ENCODE measurements at places on chromosomes 1 and 21.

- DNase-seq, result no peak
Measured at GRCh38 chr1:242802973-242803372, 278.5 kb upstream of the PLD5 start.

- no peak for DNase-seq
Measured at GRCh38 chr1:20601129-20601825, 12.4 kb downstream of the CDA start.

- DNase-seq, result no peak
Measured at GRCh38 chr1:45047032-45047431, 35.0 kb downstream of the UROD start.

GRCh38 chr21:31556662-31557061 is 102.8 kb upstream of the SOD1 start:
- no peak for DNase-seq

GRCh38 chr1:12064073-12064969 is 1.2 kb downstream of the TNFRSF8 start:
- DNase-seq, result no peak

- DNase-seq, result no peak
Measured at GRCh38 chr1:187549540-187549939, 720.8 kb downstream of the PLA2G4A start.

DNA sequence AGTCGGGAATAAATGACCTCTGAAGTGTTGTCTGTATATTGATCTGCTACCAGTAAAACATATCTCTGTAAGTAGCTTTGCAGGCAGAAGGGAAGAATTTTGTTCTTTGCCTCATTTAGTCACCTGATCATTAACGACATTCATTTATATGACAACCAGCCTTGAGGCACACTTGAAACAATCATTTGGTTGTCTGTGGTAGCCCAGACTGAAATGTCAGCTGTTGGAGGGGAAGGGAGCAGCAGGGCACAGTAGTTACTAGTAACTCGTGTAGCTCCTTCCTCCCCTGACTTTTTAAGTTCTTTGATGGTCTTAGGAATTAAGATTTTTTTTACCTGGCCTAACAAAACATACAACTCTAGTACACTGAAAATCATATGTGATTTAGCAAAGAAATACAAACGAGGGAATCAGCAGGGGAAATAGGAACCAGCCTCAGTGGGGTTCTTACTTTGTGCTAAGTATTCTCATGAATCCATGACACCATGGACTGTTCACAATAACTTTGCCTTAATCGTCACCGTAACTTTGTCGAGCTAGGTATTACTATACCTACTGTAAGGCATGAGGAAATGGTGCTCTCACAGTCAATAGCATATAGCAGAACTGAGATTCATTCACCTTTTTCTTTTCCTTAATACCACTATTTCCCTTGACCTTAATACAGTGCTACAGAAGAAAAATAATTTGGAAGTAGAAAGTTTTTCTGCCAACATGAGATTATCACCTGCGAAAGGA is 6.4 kb downstream of the IL12RB2 start:
- DNase-seq, result no peak

DNA sequence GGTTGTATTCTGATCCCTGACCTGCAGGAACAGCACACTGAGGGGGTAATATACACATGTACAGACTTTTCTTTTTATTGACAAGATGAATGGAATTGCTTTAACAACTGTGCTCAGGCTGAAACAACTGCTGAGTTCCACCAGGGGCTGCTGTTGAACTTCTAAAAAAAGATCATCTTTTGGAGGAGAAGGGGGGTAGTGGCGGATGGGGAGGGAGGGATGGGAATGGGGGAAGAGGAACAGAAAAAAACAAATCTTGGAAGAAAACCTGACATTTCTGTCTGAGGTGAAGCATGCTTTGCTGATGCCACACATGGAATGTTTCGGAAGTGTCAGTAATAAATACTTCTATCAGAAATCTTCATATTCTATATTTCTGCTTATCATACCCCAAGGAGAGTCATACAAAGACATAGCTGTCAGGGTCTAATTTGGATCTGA is 75.0 kb downstream of the RWDD3 start:
- DNase-seq, result no peak

GRCh38 chr1:75870951-75871350 is 61.3 kb downstream of the ASB17 start:
- no peak for DNase-seq

GRCh38 chr1:67143966-67144365 is 9.2 kb upstream of the C1orf141 start:
- DNase-seq, result no peak

DNA sequence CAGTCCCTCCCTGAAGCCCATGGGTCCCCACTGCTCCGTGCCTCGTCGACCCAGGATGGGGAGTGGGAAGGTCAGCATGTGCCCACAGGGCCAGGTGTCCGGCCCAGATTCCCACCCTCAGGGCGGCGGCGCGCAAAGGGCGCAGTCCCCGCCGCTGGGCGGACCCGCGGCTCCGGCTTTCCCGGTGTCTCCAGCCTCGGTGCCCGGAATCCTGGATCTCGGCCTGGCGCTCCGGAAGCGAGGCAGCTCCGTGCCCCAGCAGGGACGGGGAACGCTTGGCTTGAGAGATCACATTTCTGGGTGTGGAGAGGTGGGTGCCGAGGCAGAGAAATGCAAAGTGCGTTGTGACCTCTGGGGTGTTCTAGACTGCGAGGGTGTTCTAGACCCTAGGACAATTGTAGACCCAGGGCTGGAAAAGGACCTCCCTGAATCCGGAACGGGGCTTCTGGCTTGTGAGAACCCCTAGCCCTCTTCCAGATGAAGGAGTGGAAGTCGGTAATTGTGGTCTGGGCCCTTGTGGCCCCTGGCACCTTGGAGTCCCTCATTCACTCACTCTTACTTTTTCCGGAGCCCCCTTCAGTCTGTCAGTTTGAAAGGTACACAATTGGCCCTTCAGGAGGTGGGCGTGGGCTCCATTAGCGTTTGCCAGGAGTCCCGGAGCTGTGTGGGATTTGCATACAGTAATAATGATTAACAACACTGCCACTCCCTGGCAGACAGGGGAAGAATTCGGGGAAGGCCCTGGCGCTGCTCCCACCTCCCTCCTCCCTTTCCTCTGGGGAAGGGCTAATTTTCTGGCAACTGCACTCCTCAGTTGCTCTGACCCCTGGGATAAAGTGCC is 1.6 kb upstream of the KCND3 start:
- no peak for DNase-seq

- no peak for DNase-seq
Measured at GRCh38 chr1:156582388-156583017, 3.0 kb downstream of the TTC24 start.

GRCh38 chr1:21687081-21687529 is 17.9 kb upstream of the RAP1GAP start:
- DNase-seq, result no peak

- no peak for DNase-seq
Measured at GRCh38 chr1:119731060-119731459, 19.3 kb downstream of the PHGDH start.

- DNase-seq, result no peak
Measured at GRCh38 chr1:205373022-205373797, 16.5 kb upstream of the KLHDC8A start.

DNA sequence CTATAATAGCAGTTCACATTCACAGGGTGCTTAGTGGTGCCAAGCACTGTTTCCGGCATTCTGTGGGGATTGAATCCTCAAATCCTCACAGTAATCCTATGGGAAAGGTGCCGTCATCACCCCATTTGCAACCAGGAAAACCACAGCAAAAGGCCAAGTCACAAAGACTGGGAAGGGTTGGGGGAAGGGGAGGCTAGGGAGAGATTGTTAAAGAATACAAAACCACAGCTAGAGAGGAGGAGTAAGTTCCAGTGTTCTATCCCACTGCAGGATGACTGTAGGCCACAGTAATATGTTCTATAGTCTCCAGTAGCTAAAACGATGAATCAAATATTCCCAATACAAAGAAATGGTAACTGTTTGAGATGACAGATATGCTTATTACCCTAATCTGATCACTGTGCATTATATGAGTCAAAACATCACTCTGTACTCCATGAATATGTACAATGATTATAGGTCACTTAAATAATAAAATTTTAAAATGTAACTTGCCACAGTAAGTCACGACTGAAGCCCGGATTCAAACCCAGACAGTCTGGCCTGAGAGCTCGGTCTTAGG is 256.8 kb downstream of the TOMM20 start:
- DNase-seq, result no peak

DNA sequence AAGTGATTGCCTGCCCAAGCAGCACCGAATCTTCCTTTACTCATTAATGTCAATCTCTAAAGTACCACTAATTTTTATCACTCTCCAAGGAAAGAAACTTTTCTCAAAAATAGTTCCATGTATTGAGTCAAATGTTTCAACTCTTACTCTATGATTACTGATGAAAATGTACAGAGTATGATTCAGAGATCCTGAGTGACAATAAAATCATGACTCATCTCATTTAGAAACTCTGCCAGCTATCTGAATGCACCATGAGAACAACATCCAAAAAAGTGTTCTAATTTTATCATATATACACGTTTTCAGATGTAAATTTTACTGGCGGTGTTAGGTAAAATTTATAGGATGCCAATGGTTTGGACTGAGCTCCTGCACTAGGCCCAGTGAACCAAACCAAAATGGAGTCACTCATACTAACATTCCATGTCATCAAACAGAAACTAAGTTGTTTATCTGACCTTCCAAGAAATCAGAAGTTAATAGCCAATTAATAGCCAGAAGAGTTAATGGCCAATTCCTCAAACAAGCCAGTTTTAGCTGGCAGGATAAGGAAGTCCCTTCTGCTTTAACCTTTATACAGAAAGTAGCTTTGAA is 22.6 kb downstream of the PLPPR5 start:
- DNase-seq, result no peak

GRCh38 chr1:117689997-117690625 is 84.3 kb downstream of the TENT5C start:
- DNase-seq, result no peak

GRCh38 chr1:192702212-192702902 is 66.4 kb downstream of the RGS13 start:
- no peak for DNase-seq

- no peak for DNase-seq
Measured at GRCh38 chr1:71303617-71304041, 222.8 kb upstream of the ZRANB2 start.

DNA sequence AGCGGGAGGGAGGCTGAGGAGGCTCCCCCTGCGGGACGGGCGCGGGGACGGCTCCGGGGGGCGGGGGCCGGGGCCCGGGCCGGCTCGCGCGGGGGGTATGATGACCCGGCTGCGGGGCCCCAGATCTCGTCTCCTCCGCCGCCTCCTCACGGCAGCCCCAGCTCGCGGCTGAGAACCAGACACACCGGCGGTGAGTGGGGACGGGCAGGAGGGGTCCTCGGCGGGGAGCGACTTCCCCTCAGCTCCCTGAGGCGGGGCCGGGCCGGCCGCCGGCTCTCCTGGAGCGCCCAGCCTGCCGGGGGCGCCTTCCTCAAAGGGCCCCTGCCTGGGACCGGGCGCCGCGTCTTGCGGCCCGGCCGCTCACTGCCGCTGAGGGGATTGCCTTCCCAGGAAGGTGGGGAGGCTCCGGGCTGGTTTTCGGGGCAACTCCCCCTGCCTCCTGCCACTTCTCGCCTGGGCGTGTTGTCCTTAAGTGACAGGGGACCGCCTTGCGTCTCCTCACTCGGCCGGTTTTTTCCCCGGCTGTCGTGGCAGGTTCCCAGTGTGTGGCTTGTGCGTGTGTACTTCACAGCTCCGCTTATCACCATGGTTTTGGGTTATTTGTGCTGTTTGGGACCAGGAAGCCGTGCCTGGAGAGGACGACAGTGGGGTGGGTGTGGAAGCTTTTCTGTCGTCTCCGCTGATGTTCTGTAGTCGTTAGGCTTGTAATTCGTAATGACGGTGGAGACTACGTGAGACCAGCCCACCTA is 800 bp downstream of the HIPK1 start:
- DNase-seq, result peak; percentile 47

DNA sequence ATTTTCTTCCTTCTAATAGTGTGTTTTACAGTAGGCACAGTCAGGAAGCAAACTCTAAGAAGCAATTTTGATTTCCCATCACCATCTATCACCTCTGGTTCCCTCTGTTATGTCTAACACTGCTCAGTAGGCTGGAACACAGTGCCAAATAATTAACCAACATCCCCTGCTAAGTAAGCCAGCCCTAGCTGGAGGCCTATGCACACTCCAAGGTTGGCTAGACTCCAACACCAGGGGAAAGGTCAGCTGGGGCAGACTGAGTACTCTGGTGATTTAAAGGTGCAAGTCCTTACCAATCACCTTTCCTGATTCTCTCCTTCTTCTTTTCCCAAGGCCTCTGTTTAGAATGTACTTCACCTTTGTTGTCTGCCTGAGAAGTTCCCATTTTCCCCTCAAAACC is 46.5 kb upstream of the BEND5 start:
- DNase-seq, result no peak

- no peak for DNase-seq
Measured at GRCh38 chr1:31640964-31641363, 3.7 kb downstream of the PEF1 start.

DNA sequence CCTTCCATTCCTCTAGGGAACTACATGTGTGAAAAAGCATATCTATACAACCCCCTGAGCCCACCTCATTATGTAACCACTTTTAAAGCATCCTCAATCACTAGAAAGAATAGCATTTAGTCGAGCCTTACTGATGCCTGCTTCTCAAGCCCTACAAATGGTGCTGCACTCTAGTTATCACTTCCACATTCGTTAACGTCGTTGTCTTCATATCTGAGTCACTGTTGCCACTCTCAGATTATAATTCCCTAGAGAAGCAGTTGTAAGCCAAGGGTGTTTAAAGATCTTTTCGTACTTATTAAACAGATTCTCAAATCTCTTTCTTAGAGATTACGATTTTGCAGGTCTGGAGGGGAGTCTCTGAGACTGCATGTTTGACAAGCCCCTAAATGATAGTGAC is 16.5 kb downstream of the ATP1B1 start:
- DNase-seq, result no peak

GRCh38 chr1:13605159-13605558 is 21.5 kb downstream of the PDPN start:
- DNase-seq, result no peak

- no peak for DNase-seq
Measured at GRCh38 chr1:20873311-20873710, 86.2 kb upstream of the HP1BP3 start.

DNA sequence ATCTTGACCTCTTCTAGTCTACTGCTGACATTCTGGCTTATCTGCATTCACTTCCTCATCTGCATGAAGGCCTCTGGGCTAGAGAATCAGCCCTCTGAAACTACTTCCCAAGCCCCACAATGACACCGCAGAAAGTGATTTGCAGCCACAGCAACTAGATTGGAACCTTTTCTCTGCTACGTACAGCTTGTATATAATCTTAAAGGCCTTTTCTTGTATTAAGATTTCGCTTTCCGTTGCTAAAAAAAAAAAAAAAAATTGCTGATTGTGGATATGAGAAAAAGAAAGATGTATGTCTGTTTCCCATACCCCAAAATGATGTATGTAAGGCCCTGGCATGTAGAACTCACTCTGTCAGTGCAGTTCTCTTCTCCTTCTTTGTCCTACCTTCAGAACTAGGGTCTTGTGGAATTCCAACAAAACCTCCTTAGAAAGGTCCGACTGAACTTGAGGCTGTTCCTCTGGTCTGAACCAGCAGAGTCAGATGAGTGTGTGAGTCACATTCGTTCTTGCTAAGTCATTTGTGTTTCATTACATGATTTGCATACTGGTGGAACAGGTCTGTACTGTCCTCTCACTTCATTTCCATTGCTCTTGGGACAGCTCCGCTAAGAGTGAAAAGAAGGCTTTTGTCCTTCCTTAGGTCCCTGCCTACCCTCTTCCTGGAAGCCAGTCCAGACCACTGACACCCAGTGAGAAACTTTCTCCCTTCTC is 62.7 kb downstream of the PLPP3 start:
- DNase-seq, result no peak

- DNase-seq, result no peak
Measured at GRCh38 chr1:215599418-215600074, 32.4 kb downstream of the KCTD3 start.

- DNase-seq, result no peak
Measured at GRCh38 chr1:167542109-167543032, 11.2 kb downstream of the CREG1 start.

All from stimulated activated CD8-positive, alpha-beta memory T cell treated with anti-CD3 and anti-CD28 coated beads, Interleukin-12 subunit alpha, Interleukin-12 subunit beta, amount 100 ng/mL, for 1 hour (primary cell).